Activated CD8-positive, alpha-beta memory T cell treated with anti-CD3 and anti-CD28 coated beads for 4 hours (primary cell): ENCODE measurements at places on chromosomes 3 and 15.

DNA sequence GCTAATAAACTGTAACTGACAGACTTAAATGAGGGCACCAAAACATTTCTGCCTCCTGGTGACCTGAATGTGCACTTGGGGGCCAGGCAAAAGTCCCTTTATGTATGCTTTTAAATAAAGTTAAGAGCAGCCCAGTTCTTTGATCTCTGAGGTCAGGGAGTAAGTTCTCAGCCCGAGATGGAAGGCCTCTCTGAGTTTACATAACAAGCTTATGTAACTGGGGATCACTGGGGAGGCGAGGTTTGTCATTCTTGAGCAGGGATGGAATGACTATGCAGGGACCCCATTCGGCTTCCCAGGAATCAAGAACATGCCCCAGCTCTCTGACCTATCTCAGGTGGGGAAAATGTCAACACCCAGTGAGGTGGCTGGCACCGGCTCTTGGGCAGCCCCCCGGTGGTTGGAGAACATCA lies 198.7 kb upstream of the BHLHE40 start:
- DNase-seq, result no peak

DNA sequence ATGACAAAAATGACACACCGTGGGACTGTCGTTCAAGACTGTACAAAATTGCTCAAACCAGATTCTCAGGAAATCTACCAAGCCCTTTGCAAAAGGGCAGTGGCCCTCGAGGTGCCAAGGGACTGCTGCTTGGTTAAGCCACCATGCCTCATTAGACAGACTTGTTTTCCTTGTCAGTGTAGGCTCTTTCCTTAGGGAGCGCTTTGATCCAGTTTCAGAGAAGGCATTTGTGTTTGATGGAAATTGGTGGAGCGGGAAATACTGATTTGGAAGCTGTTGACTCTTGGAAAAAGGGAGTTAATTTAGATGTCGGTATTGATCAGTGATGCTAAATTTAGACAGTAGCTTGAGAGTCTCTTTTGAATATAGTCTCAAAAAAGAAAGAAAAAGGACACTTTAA lies 304.3 kb upstream of the UMPS start:
- no peak for DNase-seq

- DNase-seq, result no peak
Observed at GRCh38 chr3:134464689-134465365, 21.0 kb downstream of the ANAPC13 start.

- no peak for DNase-seq
Observed at GRCh38 chr15:98419173-98419780, 229.1 kb upstream of the IGF1R start.

DNA sequence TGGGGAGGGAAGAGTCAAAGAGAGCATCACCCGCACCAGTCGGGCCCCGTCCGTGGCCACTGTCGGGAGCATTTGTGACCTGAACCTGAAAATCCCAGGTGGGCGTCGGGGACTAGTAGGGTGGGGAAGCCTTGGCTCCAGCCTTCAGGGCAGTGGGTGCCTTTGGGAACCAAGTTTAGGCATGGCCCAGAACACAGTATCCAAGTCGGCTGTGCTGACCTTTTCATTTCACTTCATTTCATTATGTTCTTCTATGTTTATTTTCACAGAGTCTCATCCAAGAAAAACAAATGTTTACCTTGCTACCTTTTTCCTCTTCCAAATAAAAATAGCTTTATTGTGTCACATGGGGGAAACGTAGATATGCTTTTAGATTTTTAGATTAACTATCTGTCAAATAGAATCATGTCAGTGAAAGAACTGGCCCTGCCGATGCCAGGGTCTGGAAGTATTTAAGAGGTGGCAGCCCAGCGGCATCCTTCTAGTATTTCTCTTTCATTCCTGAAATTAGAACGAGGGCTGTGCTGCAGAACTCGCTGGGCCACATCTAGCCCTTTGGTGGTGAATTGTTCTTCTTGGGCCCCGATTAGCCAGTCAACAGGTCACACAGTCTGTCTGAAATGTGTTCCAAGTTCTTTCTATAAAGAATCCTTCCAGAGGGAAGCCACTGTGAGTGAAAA lies 60.5 kb downstream of the DNASE1L3 start:
- DNase-seq, result no peak

- no peak for DNase-seq
Observed at GRCh38 chr3:108234387-108234957, 12.2 kb upstream of the IFT57 start.

GRCh38 chr15:78241017-78241416 lies 6.7 kb upstream of the ACSBG1 start:
- peak; percentile 61 for DNase-seq

- no peak for DNase-seq
Observed at GRCh38 chr3:83649692-83650091, 1309.1 kb upstream of the CADM2 start.

DNA sequence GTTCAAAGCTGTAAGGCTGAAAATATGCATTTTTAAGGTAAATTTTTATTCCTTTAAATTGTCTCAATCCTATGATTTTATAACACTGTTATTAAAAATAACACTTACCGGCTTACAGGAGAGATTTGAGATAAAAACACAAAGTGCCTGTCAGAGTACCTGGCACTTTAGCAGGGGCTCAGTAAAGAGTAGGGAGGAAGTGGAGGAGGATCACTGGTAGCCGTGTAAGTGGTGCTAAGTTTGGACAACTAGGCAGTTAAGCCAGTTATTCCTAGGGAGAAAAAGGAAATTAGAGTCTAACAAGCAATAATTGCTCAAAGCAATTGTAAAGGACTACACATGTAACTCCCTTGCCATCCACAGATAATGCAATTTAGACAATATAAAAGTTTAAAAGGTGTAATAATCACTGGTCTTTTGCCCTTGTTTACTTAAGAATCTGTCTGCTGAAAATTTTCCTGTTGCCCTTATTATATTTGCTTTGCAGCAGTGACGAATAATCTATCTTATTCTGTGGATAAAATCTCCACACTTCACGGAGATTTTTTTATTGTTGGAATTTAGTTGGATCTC lies 204.8 kb downstream of the CDIN1 start:
- DNase-seq, result no peak

GRCh38 chr3:193773266-193774220 lies 180.5 kb downstream of the OPA1 start:
- DNase-seq, result no peak

DNA sequence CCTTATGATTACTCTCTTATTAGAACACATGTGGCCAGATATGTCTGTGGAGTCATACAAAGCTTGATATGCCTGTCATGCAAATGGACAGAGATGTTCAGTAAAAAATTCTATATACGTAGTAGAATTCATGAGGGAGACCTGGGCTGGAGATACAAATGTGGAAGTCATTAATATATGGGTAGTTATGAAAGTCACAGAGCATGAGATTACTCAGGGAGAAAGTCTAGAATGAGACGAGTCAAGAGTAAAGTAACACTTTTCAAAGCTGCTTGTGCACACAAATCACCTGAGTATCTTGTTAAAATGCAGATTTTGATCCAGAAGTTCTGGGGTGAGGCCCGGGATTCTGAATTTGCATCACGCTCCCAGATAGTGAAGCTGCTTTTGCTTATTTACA lies 28.4 kb downstream of the OXSM start:
- no peak for DNase-seq
